ENCODE measurements at places on chromosomes 11 and 22.

GRCh38 chr22:27218012-27218920, 560.9 kb downstream of the MIAT start:
- no peak for DNase-seq

DNA sequence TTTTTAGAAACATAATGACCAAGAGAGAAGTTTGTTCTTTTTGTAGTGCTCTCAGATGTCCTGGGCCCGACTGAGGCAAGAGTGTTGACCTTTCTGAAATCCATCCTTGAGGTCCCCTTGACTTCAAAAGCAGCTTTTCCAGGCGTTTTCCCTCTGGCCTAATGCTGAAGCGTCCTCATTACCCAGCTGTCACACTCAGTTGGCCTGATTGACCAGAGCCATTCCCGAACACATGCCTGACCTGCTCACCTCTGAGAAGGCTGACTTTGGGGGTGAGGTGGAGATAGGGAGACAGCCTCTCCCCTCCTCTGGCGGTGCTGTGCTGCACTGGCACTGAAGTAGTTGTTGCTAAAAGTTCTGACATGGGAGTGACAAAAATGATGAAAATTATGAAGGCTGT, 66.9 kb downstream of the ALX4 start:
- no peak for DNase-seq

- DNase-seq, result no peak
Observed at GRCh38 chr11:66842501-66842895, 743 bp upstream of the RCE1 start.

- no peak for DNase-seq
Observed at GRCh38 chr11:34652191-34652973, 31.5 kb downstream of the EHF start.

DNA sequence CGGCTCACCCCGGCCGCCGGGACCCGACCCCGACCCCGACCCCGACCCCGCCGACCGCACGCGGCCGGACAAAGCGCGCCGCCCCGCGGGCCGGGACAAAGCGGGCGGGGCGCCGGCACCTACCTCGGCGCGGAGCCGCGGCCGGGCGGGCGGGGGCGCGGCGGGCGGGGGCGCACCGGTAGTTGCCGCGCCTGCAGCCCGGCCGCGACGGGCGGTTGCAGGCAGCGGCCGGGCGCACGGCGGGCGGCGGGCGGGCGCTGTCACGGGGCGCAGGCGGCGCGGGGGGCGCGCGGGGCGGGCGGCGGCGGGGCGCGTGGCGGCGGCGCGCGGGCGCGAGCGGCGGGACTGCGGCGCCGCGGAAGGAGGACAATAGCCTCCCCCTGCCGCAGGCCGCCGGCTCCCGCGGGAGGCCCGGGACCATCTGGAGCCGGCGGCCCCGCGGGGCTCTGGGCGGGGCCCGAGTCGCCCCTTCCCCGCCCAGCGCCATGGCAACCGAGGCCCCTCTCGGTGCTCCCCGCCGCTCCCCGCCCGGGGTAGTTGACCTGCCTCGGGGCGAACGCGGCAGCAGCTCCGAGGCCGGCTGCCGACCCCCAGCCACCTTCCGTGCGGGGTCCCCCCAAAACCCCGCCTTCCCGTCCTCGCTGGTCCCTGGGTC, 851 bp downstream of the SPTBN2 start:
- DNase-seq, result no peak

DNA sequence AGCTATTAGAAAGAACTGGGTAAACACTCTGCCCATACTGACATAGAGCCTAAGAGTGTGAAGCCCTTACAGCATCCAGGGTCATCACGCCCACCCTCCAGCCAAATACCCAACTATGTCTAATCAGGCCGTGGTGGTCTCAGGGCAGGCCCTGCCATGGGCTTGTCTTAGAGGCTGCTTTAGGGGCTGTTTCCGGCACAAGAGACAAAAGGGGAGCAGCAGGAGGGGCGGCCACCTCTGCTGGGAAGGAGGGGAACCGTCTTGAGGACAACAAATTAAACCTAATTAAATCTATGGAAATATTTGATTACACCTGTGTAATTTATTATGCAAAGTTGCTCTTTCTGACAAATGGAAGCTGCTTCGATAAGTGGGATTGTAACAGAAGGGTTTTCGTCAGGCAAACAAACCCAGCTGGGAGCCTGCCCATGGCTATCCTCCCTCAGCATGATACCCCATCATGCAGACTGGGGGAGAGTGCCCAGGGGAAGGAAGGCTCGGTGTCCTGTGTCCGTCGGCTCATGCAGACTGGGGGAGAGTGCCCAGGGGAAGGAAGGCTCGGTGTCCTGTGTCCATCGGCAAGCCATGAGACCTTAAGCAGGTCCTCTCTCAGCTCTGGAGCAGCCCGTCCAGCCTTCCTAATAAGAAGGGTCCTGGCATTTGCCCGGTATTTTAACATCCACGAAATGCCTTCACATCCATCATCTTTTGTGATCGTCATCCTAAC, 163.6 kb upstream of the B3GAT1 start:
- no peak for DNase-seq

DNA sequence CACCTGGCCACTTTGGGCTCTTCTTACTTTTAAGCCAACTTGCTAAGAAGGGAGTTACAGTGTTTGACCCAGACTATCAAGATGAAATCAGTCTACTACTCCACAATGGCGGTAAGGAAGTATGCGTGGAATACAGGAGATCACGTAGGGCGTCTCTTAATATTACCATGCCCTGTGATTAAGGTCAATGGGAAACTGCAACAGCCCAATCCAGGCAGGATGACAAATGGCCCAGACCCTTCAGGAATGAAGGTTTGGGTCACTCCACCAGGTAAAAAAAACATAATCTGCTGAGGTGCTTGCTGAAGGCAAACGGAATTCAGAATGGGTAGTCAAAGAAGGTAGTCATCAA, 1.0 kb upstream of the YPEL4 start:
- no peak for DNase-seq

Measured in esophagus squamous epithelium (tissue), 5 donors.